CD4-positive, CD25-positive, alpha-beta regulatory T cell (primary cell): ENCODE measurements at places on chromosomes 6 and 20.
A peak's percentile ranks its signal among the peaks of the same experiment; 100 is the strongest.

DNA sequence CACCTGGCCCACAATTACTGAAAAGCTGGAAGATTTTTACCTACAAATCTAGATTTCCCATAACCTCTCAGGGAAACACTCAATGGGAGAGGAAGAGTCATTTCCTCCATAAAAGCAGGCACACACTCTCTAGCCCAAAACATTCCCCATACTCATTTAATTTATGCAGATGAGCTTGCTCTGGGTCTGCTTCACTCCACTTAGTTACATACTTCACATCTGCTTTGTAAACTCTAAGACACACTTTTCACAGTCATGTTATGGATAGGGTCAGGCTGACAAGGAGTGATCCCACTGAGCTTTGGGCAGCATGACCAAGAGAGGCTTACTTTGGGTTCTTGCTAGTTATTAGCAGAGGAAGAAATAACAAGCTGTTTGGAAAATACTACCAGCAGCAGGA lies 27.4 kb downstream of the TRPC4AP start:
- no peak overlapping the region for H3K4me3 ChIP-seq
- peaks cover 21% of the 10 kb centered on the region for H3K4me1 ChIP-seq
- H3K27me3 ChIP-seq = no peaks in the 10 kb centered on the region
- no peak for DNase-seq
- peaks cover 44% of the 10 kb centered on the region for H3K36me3 ChIP-seq

GRCh38 chr20:3911956-3912355 lies 22.8 kb downstream of the PANK2 start:
- H3K4me1 ChIP-seq = peaks cover 17% of the 10 kb centered on the region
- no peak overlapping the region for H3K27ac ChIP-seq

- H3K4me3 ChIP-seq = no peak overlapping the region
- no peak for DNase-seq
- H3K27me3 ChIP-seq = no peaks in the 10 kb centered on the region
- H3K27ac ChIP-seq = no peak overlapping the region
- H3K36me3 ChIP-seq = no peaks in the 10 kb centered on the region
Observed at GRCh38 chr6:105739764-105740163, 336.9 kb upstream of the PREP start.

- DNase-seq = no peak
- H3K4me3 ChIP-seq = no peak overlapping the region
- peaks cover 4% of the 10 kb centered on the region for H3K36me3 ChIP-seq
- H3K27ac ChIP-seq = no peak overlapping the region
- peaks cover 7% of the 10 kb centered on the region for H3K27me3 ChIP-seq
- H3K4me1 ChIP-seq = peaks cover 12% of the 10 kb centered on the region
Observed at GRCh38 chr20:46343348-46343974, 35.2 kb upstream of the CDH22 start.

- no peaks in the 10 kb centered on the region for H3K36me3 ChIP-seq
- H3K27me3 ChIP-seq = no peaks in the 10 kb centered on the region
- no peaks in the 10 kb centered on the region for H3K4me1 ChIP-seq
Observed at GRCh38 chr6:124973780-124974179, 11.5 kb downstream of the RNF217 start.

DNA sequence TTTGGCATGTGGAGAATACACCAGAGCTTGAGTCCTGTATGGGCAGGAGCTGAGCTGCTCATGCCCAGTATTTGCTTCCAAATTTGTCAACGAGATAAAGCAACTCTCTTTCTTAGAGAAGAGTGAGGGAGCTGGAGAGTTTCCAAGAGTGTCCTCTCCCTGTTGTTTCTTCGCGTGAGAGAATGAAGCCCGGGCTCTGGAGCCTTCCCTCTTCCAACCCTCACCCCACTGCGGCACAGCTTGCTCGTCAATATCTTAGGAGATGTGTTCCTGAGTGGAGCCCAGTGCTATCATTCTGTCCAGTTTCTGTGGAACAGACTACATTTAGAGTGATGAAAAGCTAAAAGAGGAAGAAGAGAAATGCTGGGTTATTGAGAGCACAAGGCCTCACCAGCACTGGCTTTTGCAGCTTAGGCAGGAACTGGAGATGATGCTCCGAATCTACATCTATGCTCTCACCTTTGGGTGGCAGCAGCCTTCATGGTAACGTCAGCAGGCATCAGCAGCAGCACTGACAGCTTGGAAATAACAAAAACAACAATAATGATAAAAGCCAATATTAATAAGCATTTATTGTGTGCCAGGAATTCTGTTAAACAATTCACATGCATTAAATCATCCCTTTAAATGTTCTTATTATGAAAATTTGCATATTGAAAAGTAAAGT lies 66.5 kb upstream of the TFB1M start:
- no peak overlapping the region for H3K4me3 ChIP-seq
- no peak overlapping the region for H3K27ac ChIP-seq
- no peaks in the 10 kb centered on the region for H3K36me3 ChIP-seq
- no peaks in the 10 kb centered on the region for H3K4me1 ChIP-seq

DNA sequence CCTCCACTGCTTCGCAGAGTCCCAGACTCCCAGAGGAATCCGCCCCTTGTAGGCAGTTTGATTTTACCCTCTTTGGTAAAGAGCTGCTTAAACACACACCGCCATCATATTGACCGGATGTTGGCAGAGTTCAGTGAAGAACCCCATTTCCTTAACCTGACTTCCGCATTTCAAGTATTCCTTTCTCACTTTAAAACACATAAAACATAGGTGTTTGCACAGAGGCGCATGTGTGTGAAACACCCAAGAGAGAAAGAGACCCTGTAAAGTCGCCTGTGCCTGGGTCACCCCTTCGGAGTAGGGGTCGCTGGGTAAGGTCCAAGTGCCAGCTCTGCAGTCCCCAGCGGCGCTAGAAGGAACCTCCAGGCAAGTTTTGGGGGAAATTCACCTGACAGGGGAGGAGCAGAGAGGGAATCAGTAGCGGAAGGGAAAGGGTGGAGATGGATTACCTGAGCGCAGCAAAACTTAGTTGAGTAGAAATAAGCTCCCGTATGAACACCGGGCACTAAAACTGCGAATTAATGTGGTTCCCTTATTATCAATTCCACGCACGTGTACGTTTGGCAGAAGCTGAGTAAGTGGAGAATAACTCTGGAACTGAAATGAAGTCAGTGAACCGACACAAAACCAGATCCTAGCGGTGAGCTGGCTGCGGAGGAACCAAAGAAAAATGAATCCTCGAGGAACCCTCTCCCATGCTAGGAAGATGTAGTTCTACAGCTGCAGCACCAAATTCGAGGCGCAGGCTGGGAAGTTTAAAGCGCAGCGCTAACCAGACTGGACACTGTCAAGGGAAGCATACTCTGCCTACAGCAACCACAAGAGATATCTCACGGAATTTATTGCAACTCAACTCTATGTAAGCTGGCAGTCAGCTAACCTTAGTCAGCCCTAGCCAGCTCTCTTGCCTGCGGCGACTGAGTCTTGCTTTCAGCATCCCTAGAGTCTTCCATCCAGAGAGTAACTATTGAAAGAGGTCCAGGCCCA lies 3.5 kb upstream of the HTR1B start:
- no peak for DNase-seq
- peak overlapping the region; percentile 60 for H3K4me3 ChIP-seq
- H3K27me3 ChIP-seq = peaks cover 18% of the 10 kb centered on the region
- no peaks in the 10 kb centered on the region for H3K36me3 ChIP-seq

DNA sequence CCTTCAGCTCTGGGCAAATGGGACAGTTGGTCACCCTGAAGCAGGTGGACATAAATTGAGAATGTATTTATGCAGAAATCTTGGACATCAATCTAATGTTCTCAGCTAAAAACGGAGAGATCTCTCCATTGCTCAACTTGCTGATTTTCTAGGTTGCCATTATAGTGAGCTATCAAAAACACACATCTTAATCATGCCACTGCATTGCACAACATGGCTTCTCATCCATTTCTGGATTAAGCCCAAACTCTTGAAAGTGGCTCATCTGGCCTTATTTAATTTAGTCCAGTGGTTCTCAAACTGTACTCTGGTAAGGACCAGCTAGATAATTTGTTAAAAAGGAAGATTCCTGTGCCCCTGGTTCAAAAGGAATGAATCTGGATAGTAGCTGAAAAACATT lies 324.9 kb upstream of the CITED2 start:
- H3K27ac ChIP-seq = no peak overlapping the region
- DNase-seq = no peak
- H3K36me3 ChIP-seq = no peaks in the 10 kb centered on the region
- H3K4me3 ChIP-seq = no peak overlapping the region

DNA sequence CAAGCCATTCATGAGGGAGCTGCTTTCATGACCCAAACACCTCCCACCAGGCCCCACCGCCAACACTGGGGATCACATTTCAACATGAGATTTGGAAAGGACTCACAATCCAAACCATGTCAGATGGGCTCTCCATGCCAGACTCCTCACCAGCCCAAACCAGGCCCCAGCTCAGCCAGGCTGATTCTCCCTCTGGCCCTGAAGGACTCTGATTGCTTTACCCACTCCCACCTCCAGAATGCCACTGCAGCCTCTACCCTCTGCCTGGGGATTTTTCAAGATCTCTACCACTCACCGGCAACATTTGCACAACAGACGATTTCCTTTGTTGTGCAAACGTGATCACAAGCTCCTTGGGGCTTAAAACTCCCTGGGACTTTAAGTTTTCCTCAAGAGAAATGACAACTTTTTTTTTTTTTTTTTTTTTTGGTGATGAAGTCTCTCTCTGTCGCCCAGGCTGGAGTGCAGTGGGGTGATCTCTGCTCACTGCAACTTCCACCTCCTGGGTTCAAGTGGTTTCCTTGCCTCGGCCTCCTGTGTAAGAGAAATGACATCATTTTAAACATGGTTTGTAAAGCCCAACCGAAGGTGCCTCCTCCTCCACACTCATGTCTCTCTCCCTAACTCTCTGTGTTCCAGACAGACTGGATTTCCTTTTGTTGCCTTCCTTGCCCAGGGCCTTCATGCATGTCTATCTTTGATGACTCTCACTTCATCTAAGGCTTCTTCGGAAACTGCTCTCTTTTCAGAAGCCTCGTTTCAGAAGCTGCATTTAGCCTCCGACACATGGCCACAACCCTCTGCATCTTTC lies 147.0 kb downstream of the CDH26 start:
- H3K27me3 ChIP-seq = no peaks in the 10 kb centered on the region
- H3K4me3 ChIP-seq = no peak overlapping the region
- H3K4me1 ChIP-seq = no peaks in the 10 kb centered on the region
- no peak overlapping the region for H3K27ac ChIP-seq
- H3K36me3 ChIP-seq = no peaks in the 10 kb centered on the region
- no peak for DNase-seq

DNA sequence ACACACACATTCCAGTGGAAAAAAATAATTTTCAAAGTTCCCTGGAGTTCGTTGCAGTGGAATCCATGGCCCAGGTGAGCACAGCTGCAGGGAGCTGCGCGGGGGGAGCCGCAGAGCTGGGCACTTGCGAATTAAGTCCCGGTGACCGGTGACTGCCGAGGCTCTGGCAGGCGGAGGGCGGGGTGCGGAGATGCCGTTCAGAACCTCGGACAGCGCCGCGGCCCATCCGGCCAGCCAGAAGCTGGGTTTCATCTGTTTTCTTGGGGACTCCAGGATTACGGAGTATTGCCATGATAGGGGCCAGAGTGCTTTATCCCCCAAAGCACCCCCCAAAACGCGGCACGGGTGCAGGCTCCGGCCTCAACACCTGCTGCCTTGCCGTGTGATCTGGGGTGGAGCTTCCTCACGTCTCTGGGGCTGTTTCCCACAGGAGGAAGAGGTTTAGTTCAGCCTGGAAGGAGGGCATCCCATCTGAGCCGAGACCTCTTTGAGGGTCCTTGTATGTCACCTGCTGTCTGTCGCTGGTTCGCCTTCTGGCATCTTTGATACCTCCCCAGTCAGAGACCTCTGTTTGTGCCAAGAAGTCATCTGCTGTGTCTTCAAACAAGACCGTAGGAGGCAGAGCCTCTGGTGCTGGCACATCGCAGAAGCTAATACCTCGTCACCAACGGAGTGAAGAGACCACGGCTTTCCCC lies 99.4 kb downstream of the YTHDF1 start:
- no peak overlapping the region for H3K4me3 ChIP-seq
- DNase-seq = no peak
- H3K4me1 ChIP-seq = no peaks in the 10 kb centered on the region
- H3K36me3 ChIP-seq = no peaks in the 10 kb centered on the region

DNA sequence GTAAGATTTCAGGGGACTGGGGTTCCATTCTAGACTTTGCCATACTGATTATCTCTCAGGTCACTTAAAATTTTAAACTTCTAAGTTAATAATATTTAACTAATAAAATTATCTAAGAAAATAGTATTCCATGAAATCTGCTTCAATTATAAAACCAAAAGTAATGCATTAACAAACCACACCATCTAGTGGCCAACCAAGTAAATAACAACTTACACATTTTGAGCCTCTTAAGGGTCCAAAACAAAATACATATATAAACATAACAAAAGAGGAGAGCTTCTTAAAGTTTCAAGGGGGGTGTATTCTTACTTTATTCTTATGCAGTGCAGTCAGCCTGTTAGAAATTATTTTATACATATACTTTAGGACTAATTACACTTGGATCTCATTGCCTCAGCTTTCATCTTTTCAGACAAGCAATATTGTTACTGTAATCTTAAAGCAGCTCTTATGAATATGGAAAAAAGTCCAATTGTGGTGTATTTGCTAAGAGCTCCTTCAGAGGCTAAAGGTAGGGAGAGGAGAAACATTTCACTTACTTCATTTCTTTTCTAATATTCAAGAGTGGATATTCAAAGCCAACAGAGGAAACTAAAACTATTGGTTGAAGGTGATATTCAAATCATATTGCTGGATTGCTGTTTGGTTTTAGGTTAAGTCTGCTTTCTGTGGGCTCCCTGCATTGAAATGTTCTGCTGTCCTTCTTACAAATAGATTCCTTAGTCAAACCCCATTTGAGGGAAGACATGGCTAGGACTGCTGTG lies 199.7 kb upstream of the SIM1 start:
- no peak overlapping the region for H3K4me3 ChIP-seq
- no peaks in the 10 kb centered on the region for H3K27me3 ChIP-seq
- peaks cover 4% of the 10 kb centered on the region for H3K36me3 ChIP-seq
- no peaks in the 10 kb centered on the region for H3K4me1 ChIP-seq

DNA sequence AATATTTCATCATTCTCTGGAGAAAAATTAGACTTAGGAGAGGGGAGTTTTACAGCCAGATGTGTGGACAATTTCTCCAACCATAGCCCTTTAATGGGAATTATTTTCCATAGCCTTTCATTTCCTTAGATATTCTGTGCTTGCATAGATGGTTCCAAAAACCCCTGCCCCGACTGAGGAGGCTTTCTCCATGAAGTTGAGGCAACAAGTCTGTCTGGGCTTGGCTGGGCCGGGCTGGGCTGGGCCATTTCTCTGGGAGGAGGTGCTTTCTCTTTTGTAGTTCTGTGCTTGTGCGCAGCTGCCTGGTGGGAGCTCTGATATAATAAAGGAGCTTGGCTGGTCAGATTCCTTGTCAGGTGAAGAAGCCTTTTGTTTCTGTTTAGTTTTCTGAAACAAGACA lies 71.4 kb downstream of the SOBP start:
- H3K27me3 ChIP-seq = peaks cover 9% of the 10 kb centered on the region
- no peak overlapping the region for H3K4me3 ChIP-seq
- H3K27ac ChIP-seq = no peak overlapping the region
- no peaks in the 10 kb centered on the region for H3K36me3 ChIP-seq

GRCh38 chr6:35191889-35192288 lies 21.9 kb upstream of the SCUBE3 start:
- H3K4me3 ChIP-seq = no peak overlapping the region
- H3K27me3 ChIP-seq = peaks cover 1% of the 10 kb centered on the region
- no peaks in the 10 kb centered on the region for H3K36me3 ChIP-seq
